ENCODE measurements at places on chromosomes 16 and 17.

GRCh38 chr16:85446951-85447692 lies 166.0 kb upstream of the GSE1 start:
- no peak for DNase-seq

GRCh38 chr17:67520252-67520906 lies 143.3 kb downstream of the PITPNC1 start:
- DNase-seq = peak; percentile 40

DNA sequence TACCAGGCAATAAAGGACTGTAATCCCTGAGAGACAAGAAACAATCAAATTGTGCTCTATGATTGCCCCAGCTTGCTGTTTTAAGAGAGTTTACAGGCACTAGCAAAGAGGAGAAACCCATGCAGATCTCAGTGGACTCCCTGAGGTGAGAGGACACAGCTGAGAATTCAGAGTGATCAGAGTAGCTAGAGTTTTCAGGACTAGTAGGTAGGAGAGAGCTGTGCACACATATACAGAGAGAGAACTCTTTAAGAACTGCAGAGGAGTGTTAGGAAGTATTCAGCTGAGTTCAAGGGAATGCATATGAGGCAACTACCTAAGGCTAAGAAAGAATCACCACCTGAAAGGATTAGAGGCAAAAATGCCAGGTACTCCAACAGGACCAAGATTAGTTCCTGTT lies 904.8 kb downstream of the CDH8 start:
- no peak for DNase-seq

DNA sequence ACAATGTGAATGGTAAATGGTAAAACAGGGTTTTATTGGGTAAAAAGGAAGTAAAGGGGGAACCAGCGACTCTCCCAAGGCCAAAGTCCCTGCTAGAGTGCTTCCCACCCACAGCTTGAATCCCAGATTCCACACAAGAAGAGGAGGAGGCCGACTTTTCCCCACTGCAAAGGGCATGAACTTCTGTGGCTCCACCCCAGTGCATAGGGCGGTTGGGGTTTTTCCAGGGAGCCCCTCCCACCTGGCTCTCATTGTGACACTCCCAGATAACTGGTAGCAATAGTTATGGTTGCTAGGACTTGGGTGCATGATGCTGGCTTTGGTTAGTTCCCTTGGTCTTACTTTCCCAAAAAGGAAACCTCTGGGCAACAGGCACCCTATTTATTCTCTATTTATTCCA lies 666.0 kb upstream of the CA10 start:
- no peak for DNase-seq

DNA sequence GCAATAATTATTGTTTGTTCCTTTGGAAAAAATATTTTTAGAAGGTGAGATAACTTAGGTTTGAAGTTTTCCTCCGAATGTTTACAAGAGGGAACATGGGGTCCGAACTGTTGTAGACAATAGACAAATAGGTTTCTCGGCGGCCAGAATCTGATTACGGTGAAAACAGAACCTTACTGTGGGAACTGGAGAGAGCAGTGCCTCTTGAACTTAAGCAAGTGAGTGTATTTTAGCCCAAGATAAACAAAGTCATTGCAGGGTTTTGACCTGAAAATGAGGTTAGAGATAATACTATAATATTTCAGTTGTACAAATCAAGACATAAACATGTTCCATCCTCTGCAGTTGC lies 134.7 kb downstream of the ABCA8 start:
- DNase-seq = no peak

DNA sequence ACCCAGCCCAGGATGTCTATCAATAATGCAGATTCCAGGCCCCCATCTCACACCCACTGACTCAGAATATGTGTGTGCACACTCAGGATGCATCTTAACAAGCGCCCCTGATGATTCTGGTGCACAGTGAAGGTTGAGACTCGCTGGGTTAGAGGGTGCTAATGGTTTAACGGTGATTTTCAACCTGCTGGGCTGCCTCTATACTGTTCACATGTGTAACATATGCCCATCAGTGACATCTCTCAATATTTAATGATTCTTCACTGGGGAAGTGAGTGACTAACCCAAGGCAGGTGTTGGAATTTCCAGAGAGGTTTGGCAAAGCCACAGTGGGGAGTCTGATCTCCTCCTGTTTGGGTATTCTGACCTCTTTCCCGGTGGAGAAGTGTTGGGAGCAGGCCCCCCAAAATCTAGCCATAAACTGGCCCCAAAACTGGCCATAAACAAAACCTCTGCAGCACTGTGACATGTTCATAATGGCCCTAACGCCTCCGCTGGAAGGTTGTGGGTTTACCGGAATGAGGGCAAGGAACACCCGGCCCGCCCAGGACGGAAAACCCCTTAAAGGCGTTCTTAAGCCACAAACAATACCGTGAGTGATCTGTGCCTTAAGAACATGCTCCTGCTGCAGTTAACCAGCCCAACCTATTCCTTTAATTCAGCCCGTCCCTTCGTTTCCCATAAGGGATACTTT lies 4.1 kb upstream of the DOC2B start:
- DNase-seq = no peak

- no peak for DNase-seq
These were observed 3.1 kb upstream of the C17orf58 start for GRCh38 chr17:67999291-67999911.
